ENCODE measurements at places on chromosomes 3 and 15. TPM values are rescaled to one million over a fixed set of nuclear protein-coding genes. Genes with fewer than 3 reads are reported as not detected.

- peak overlapping the region; percentile 74 for H3K27ac ChIP-seq
- no peaks in the 10 kb centered on the region for H3K36me3 ChIP-seq
- H3K4me1 ChIP-seq = peaks cover 27% of the 10 kb centered on the region
- DNase-seq = peak; percentile 61
- H3K27me3 ChIP-seq = no peaks in the 10 kb centered on the region
These were observed 40.2 kb upstream of the IDH2 start for GRCh38 chr15:90142216-90143165.

DNA sequence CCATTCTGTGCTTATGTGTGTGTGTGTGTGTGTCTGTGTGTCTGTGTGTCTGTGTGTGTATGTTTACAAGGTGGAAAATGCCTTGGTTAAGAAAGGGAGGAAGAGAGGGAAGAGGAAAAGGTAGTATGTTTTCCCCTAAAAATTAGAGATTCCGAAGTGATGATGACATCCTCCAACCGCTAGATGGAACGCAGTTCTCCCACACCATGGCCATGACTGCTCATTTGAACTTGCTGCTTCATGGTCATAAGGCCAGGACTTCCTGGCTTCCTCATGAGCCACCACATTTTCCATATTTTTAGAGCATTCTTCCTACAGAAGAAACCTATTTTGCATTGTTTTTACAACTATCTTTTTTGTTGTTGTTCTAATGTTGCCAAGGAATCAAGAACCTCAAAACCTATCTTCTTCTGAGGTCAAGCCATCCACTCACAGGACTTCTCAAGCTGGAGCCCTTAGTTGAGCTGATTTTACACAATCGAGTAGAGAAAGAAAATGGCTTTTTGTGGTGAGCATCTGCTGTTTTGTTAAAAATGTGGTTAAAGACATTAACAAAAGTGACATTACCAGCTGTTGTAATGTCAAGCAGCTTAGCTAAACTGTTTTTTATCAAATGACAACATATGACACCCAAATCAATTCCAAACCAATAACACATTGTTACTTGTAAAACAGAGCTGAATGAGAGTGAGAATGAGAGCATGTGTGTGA is 1091.0 kb downstream of the FHIT start:
- no peak for DNase-seq
- H3K27ac ChIP-seq = no peak overlapping the region
- no peak overlapping the region for H3K4me3 ChIP-seq
- H3K4me1 ChIP-seq = peaks cover 11% of the 10 kb centered on the region
- H3K27me3 ChIP-seq = no peaks in the 10 kb centered on the region

- H3K4me1 ChIP-seq = no peaks in the 10 kb centered on the region
- H3K27me3 ChIP-seq = no peaks in the 10 kb centered on the region
- no peak for DNase-seq
- H3K36me3 ChIP-seq = no peaks in the 10 kb centered on the region
These were observed 45.7 kb upstream of the NLGN1 start for GRCh38 chr3:173351886-173352285.

ELL3 gene
- total RNA-seq = 1.3 TPM

- no peak overlapping the region for H3K4me3 ChIP-seq
- no peaks in the 10 kb centered on the region for H3K36me3 ChIP-seq
- H3K4me1 ChIP-seq = no peaks in the 10 kb centered on the region
These were observed 114.7 kb upstream of the LRTM1 start for GRCh38 chr3:55042591-55042990.

All from activated T-helper 2 cell treated with anti-CD3 and anti-CD28 coated beads, Interferon-gamma antibody, Interleukin-2, Interleukin-4, amounts not matched to agents 10 μg/mL and 5 μg/mL and 100 μg/mL, durations not matched to agents 14 hours and 24 hours and 36 hours (primary cell).